ENCODE measurements at places on chromosomes 3 and 15.

DNA sequence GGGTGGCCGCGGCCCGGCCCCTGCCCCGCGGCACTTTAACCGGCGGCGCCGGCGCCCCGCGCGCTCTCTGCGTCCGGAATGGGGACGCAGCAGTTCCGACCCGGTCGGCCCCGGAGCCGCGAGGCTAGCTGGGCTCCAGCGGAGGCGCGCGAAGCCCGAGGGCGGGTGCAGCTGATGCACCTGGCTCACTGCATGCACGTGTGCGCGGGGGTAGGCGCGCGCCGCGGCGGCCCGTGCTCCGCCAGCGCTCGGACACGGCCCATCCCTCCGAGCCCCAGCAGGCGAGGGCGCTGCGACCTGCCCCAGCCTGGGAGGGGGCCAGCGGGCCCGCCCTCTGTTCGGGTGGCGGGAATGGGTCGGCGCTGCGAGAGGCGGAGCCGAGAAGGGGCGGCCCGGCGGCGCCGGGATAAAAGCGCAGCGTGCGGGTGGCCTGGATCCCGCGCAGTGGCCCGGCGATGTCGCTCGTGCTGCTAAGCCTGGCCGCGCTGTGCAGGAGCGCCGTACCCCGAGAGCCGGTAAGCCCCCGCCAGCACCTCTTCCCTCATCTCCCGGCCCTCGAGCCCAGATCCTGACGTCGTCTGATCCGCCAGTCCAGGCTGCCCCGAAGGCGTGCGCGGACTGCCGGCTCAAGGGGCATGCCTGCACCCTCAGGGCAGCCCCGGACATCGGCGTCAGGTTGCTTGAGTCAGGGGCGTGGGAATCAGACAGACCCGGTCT, at the start of the genes CHDH and IL17RB:
TSS of gene CHDH (minus strand) at position 286 of the 717 bp plus-strand sequence. CDS start 22,411 bp downstream, outside the sequence.
TSS of gene IL17RB (plus strand) at position 435 of the 717 bp plus-strand sequence. CDS start at position 456, 21 bp downstream.
- DNase-seq = no peak

DNA sequence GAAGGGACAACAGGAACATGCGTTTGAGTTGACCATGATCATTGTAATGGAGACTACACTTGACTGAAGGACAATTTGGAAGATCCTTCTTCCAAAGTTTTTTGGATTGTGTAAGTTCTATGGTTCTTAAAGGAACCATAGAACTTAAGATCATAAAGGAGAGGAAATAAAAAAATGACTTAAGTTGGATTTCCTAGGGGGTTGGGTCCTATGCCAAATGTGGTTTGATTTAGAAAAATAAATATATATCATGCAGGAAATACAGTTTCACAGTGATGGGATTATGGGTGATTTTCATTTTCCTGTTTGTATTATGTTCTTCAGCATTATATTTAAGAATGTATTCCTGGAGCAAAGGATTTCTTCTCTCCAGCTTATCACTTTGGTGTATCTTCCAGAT, 305.5 kb upstream of the DPH6 start:
- no peak for DNase-seq

DNA sequence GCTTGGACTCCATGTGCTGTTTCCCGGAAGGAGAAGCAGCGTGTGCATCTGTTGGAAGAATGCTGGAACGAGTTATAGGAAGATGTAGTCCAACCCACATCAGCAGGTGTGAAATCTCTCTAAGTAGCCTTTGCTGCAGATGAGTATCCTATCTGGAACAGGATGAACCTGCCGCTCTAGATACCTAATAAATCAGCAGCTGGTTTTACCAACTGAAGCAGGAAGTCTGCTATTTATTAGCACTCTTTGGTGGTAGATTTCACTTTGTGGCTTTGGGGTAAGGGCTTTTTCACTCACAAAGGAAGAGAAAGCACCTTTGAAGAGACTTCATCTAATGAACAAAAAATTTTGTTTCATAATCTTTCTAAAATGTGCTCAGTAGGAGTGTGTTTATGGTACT, 66.4 kb downstream of the DCUN1D1 start:
- DNase-seq = no peak

GRCh38 chr15:35557544-35557943, 11.6 kb upstream of the DPH6 start:
- no peak for DNase-seq

DNA sequence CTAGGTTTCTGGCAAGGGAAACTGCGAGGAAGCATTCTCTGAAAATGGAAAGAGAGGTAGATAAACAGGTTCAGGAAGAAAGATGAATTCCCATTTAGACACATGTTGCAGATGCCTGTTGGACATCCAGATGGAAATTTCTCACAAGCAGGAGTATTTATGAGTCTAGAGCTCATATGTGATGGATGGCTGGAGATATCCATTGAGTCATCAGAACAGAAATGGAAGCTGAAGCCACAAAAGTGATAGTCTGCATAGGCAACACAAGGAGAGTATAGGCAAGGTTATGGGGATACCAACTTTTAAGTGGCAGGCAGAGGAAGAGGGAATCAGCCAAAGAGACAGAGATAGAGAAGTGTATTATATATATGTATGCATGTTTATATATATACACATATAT, 6.3 kb upstream of the RAMAC start:
- no peak for DNase-seq

All from cortex of kidney (tissue), 1 donor.